ENCODE measurements at places on chromosomes 16 and 17. TPM values are rescaled to one million over a fixed set of nuclear protein-coding genes. Genes with fewer than 3 reads are reported as not detected.
A peak's percentile ranks its signal among the peaks of the same experiment; 100 is the strongest.

The PRSS8 gene
- polyA plus RNA-seq, result not detected

DNA sequence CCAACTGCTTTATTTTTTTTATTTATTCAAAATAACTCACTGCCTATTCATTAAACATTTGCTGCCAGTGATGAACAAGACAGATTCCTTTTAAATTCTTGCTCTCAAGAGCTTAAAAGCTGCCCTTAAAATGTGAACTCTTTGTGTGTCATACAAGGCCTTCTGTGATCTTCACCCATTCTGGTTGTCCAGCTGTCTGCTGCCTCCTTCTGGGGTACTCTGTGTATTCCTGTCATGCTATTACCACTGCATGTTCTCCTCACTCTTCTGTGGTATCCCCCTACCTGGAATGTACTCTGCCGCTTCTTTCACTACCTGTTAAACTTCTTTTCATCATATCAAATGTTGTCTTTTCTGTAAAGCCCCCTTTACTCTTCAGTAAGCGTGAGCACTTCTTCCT is 165.8 kb downstream of the CHD9 start:
- H3K4me3 ChIP-seq, result no peak overlapping the region
- H3K27ac ChIP-seq, result no peak overlapping the region
- peaks cover 11% of the 10 kb centered on the region for H3K4me1 ChIP-seq
- peak; percentile 22 for DNase-seq

The FBXW10B gene
- not detected for polyA plus RNA-seq

DNA sequence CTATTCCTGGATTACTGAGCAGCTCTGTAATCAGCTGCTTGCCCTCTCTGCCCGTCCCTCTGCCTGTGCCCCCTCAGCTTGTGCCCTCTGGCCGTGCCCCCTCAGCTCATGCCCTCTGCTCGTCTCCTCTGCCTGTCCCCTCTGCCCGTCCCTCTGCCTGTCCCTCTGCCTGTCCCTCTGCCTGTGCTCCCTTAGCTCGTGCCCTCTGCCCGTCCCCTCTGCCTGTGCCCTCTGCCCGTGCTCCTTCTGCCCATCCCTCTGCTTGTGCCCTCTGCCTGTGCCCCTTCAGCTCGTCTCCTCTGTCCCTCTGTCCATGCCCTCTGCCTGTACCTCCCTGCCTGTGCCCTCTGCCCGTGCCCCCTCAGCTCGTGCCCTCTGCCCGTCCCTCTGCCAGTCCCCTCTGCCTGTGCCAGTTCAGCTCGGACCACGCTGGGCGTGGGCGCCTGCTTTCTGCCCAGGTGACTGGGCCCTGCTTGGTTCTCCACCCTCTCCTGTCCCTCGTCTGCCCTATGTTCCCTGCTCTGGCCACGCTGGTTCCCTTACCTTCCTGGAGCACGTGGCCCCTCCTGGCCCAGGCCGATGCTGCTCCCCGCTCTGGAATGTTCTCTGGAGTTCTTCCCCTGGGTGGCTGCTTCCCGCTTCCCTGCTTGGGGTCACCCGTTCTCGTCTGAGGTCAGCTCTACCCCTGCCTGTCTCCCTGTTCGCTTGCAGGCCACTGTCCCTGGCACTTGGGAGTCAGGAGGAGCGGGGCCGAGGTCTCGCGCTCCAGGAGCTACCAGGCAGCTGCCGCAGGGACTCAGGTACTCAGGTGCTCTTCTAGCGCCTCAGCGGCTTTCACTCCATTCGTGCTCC is 63.9 kb downstream of the BANP start:
- peaks cover under 1% of the 10 kb centered on the region for H3K36me3 ChIP-seq
- no peak for DNase-seq
- peaks cover 11% of the 10 kb centered on the region for H3K4me1 ChIP-seq
- peak overlapping the region; percentile 53 for H3K27ac ChIP-seq
- H3K4me3 ChIP-seq, result no peak overlapping the region

The GCGR gene
- polyA plus RNA-seq, result not detected

DNA sequence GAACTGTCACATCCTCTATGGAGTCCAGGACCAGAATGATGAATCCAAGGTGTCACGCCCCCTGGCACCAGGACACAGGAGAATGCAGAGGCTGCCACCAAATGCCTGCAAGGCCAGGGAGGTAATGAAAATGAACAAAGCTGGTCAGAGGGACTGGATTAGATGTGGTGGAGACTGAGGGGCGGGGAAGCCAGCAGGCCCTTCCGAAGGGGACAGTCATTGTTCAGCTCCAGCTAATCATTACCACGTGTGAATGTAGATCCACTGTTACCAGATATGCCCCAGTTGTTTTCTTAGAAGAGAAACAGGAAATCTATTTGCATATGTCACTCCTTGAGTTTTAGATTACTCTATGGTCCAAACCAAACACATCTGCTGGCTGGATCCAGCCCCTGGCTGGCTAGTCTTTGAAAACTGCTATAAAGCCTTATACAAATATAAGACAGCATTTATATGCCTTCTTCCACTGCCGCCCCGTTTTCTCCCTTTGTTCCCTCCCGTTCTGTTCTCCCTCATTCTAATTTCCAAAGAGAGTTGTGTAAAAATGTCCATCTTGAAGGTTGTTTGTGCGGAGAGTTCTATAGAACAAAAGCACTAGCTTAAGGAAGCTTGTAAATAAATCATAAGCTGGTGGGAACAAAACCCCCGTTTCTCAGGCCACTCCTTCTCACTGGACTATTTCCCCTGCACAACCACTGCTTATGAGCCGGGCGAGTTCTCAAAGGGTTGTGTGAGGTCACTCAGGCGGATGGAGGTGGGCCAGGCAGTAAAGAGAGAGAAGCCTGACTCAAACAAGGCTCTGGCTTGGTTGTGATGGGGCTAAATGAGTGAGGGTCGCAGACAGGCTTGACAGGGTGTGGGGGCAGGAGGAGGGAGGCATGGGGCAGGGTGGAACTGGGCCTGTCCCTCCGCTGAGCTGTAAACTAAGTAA is 14.2 kb downstream of the CRYM start:
- H3K4me3 ChIP-seq, result no peak overlapping the region
- H3K36me3 ChIP-seq, result no peaks in the 10 kb centered on the region
- no peaks in the 10 kb centered on the region for H3K4me1 ChIP-seq
- H3K27me3 ChIP-seq, result peaks cover 6% of the 10 kb centered on the region
- H3K27ac ChIP-seq, result no peak overlapping the region
- no peak for DNase-seq

The LHX1 gene
- not detected for polyA plus RNA-seq

All from immature natural killer cell (primary cell).